ENCODE measurements at places on chromosomes 3 and 15. TPM values are rescaled to one million over a fixed set of nuclear protein-coding genes. Genes with fewer than 3 reads are reported as not detected.

GRCh38 chr3:60696428-60697125 lies 554.7 kb downstream of the FHIT start:
- no peak for DNase-seq

The RETNLB gene
- total RNA-seq = not detected

The ITPKA gene
- 0.20 TPM for total RNA-seq

GRCh38 chr3:29156086-29156715 lies 124.7 kb upstream of the RBMS3 start:
- DNase-seq = no peak

The RNF123 gene
- 14.8 TPM for total RNA-seq

DNA sequence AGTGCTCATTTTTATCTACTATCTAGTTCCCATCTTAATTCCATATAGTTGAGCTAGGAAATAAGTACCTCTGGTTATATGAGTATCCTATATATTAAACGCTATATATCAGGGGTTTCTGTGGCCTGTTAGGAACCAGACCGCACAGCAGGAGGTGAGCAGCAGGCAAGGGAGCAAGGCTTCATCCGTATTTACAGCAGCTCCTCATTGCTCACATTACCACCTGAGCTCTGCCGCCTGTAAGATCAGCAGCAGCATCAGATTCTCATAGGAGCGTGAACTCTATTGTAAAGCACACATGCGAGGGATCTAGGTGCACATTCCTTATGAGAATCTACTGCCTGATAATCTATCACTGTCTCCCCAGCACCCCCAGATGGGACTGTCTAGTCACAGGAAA lies 23.0 kb downstream of the GSK3B start:
- no peak for DNase-seq

GRCh38 chr3:39107388-39108199 lies at the start of the genes GORASP1 and TTC21A:
GORASP1 (minus strand) TSS chr3:39107627; CDS start chr3:39107541, 86 bp downstream.
TTC21A (plus strand) TSS chr3:39107680; CDS start chr3:39107838, 158 bp downstream.
- peak; percentile 87 for DNase-seq

DNA sequence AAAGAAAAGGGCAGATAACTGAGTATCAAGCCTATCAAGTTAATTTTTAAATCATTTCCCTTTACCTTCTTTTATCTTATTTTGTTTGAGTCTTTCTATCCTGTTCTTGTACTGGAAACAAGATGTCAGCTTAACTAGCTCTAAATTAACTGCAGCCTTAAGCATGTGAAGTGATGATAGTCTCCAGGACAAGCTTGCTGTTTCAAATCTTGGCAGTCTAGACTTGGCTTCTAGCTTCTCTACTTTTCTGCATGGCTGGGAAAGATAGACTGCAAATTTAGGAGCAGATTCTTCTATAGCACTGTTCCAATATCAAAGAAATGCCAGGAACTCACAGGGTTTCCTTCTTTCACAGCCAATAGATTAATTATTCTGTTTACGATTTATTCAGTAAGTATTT lies 1034.4 kb downstream of the TUSC7 start:
- no peak for DNase-seq

Data from lung microvascular endothelial cell (primary cell).